ENCODE measurements at places on chromosomes 6 and 20.

- DNase-seq: no peak
These were observed 94.1 kb downstream of the CDH26 start for GRCh38 chr20:60052322-60052721.

GRCh38 chr20:3532089-3532615, 61.3 kb downstream of the ATRN start:
- DNase-seq: no peak

DNA sequence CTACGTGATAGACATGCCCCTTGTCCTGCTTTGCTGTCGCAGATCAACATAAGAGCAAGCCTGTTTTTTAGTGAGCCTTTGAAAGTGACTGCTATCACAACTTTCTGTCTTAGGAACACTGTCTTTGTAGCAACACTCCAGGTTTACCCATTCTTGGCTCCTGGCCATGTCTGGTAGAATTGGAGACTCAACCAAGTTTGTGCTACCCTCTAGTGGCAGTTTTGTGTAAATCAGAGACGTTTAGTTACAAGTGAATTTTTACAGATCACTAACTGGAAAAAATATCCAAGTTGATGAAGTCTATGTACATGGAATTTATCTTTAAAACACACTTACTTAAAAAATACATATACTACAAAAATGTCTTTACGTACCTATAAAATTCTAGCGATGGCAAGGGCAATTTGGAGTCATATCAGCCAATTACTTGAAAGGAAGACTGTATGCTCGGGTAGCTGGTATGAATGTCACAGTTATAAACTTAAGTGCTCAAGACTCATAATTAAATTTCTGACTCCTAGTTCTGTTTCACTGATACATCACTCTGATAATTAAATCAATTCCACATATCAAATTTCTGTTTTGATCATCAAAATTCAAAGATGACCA, 101.4 kb downstream of the ADGB start:
- no peak for DNase-seq

- no peak for DNase-seq
These were observed 102.2 kb downstream of the SLC24A3 start for GRCh38 chr20:19314621-19315020.

DNA sequence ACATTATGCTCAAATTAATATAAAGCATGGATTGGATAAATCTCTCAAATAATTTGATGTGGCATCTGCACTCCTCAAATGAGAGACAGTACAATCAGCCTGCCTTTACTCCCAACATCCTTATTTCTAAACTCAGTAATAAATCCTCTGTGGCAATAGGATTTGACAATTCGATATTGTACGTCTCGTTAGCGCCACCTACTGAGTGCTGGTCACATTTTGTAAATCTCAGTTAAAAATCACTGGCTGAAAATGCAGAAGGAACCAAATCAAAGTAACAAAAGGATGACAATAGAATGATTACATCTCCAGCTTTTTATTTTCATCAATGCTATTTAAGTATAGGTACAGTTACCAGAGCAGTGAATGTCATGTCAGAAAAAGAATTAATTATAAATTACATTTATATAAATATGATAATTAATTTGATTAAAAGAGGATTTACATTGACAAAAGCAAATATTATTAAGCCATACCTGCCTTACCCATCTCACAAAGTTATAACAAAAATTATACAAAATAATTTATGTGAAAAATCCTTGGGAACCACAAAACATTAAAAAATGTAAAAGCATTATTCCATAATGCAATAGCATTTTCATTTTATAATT, 20.2 kb upstream of the GJE1 start:
- DNase-seq: peak; percentile 29

GRCh38 chr6:35219683-35220326, 6.0 kb downstream of the SCUBE3 start:
- DNase-seq: no peak

- DNase-seq: no peak
These were observed 96.2 kb downstream of the RPP40 start for GRCh38 chr6:4907602-4908001.

GRCh38 chr6:137661601-137662000, 167.4 kb upstream of the OLIG3 start:
- DNase-seq: no peak

DNA sequence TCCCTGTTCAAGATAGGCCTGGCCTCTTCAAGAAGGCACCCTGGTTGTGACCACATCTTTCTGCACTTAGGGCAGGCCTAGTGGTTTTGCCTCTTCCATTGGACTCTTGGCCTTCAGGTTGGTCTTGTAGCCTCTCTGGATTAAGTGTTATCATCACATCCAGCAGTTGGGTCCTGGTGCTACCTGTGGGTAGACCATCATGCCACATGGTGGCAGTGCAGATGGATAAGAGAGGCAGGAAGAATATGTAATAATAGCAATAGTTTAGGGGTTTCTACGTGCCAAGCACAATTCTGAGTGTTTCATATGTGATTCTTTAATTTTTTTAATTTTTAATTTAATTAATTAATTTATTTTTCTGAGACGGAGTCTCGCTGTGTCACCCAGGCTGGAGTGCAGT, 28.5 kb upstream of the SNRPB2 start:
- no peak for DNase-seq

- no peak for DNase-seq
These were observed 154.1 kb upstream of the PDE10A start for GRCh38 chr6:165817148-165817547.

- DNase-seq: no peak
These were observed 224.2 kb downstream of the NFATC2 start for GRCh38 chr20:51318058-51318949.

DNA sequence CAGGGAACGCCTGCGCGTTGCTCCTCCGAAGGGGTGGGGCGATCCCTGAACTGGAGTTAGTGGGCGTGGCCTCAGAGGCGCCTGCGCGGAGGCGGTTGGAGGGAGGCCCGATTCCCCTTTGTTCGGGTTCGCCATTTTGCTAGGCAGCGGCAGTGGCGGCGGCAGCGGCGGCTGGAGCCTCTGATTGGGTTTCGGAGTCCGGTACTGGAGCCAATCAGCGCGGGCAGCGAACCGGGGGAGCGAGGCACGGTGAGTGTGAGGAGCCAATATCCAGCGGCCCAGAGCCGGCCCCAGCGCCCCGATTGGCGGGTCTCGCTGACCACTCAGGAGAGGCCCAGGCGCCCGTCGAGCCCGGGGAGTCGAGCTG, at the start of gene NFYA:
NFYA (plus strand) TSS at position 139 of the 367 bp plus-strand sequence. CDS start 6,116 bp downstream, outside the sequence.
- peak; percentile 100 for DNase-seq

DNA sequence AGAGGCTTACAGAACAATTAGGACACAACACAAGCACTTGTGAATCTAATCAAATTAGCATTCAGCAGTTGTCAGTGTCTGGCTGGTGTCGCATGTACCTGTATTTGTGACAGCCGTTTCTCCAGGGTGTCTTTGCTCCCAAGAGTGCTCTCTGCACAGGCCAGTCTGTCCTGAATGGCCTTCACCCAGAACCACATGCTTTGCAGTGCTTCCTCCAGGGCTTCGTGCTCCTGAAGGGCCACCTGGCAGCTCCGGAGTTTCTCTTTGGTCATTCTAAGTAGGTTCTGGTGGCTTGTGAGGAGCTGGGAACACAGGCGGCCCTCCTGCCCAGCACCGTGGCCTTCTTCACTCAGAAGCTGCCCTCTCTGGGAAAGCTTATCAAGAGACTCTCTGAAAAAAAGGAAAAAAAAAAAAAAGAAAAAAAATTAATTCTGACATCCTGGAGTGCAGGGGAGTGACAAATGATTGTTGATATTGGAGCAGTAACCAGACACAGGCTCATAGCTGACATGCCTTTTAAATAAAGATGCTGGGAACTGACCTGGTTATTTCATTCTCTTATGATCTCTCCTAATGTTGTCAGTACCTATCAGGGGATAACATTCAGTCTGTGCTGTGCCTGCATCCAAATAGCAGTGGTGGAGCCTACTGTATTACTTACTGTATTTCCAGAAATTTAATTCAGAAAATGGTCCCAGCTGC, 245.8 kb downstream of the SYNE1 start:
- no peak for DNase-seq

DNA sequence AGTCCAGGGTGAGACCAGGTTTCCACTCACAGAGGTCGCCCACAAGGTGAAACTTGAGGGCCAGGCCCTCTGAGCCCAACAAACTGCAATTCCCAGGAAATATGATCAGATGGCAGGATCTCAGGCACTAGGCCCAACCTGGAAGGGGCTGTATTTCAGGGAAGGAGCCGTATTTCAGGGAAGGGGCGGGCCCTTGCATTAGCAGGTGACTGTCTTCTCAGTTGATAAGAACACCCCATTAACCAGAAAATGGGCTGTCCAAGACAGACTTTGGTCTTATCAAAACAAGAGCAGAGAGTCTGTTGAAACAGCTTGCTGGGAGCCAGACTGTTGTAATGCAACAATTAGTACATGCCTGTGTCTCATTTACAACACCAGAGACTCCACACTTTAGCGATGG, 10.9 kb upstream of the BNIP5 start:
- no peak for DNase-seq

DNA sequence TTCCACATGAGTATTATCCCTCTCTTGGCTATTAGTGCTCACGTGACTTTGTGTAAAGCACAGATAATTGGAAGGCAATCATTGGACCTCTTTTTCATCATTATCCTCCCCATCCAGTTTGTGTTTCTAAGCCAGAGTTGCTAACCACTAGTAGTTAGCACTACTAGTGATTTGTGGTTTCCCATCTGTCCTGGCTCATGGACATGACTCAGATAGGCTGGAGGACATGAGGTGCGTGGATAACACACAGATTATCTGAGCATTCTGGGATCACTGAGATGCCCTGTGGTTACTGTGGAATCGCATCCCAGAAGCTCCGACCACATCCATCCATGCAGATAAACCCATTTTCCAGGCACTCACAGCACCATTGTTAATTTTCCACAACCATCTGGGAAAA, 123.8 kb upstream of the NAA20 start:
- no peak for DNase-seq

DNA sequence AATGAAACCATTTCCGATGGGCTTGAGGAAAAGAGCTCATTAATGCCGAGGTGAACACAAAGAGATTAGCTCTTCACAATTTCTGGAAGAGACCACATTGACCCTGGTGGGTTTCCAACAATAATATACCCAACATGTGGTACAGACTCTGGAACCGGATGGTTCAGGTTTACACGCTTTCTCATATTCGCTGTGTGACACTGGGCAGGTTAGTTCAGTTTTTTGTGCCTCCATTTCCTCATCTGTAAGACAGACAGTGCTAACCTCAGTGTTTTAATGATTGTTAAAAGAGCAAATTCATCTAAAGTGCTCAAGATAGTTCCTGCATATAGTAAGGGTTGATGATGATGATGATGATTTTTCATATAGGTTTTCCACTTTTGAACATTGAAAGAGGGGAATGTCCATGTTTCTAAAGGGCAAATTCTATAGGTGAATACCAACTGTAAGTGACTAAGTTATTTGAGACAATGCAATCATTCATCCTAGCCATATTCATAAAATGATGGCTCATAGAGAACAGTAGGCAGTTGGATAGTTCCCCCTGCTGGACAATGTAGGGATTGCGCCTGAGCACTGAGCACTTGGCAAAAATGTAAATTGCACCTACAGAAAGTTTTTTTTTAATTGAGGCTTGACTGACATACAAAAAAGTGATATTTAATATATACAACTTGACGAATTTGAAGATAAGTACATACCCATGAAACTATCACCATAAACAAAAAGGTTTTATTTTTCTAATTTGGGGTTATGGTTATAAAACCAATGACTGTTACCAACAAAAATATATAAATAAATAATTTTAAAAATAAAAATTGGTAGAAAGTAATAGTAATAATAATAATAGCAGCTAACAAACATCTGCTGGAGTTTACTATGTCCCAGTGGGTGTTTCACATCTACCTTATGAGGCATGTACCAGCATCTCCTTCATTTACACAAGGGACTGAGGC, 2.1 kb upstream of the PERP start:
- peak; percentile 62 for DNase-seq

DNA sequence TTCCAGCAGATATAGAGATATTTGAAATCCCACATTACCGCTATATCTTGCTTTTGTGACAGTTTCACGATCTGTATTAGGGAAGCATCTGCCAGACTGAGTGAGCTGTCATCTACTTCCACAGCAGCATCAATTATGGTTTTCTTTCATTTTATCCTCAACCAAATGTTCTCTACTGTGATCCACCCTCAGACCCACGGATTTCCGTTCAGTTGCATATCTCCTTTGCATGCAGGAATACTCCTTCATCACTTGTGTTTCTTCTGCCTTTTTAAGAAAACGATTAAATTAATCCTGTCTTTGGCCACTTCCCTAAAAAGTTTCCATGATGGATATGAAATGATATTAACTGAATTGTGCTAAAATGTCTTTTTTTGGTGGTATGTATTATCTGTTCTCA, 262.1 kb upstream of the ADGRB3 start:
- no peak for DNase-seq

All from stimulated activated CD8-positive, alpha-beta memory T cell treated with anti-CD3 and anti-CD28 coated beads, Interleukin-4, amount 100 ng/mL, for 1 hour (primary cell).